ENCODE measurements at places on chromosomes 6 and 20.

DNA sequence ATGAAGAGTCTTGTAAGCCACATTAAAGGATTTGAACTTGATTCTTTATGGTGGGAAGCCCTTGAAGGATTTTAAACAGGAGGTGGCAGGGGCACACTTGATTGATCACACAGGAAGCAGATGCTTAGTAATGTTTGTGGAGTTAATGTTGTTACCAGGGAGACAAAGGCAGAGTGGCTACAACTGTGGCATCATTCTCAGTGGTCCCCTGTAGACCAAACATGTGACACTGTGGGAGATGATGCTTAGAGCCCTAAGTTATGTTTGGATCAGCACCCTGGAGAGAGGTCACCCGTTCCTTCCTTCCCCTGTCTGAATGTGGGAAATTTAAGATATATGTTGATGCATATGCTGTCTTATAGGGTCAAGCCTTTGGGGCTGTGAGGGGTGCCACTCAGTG, 53.2 kb downstream of the EIF2S2 start:
- no peak for DNase-seq

GRCh38 chr6:139386404-139386803, 12.0 kb upstream of the CITED2 start:
- no peak for DNase-seq

- DNase-seq: no peak
Measured at GRCh38 chr6:35445691-35446090, 6.4 kb upstream of the FANCE start.

DNA sequence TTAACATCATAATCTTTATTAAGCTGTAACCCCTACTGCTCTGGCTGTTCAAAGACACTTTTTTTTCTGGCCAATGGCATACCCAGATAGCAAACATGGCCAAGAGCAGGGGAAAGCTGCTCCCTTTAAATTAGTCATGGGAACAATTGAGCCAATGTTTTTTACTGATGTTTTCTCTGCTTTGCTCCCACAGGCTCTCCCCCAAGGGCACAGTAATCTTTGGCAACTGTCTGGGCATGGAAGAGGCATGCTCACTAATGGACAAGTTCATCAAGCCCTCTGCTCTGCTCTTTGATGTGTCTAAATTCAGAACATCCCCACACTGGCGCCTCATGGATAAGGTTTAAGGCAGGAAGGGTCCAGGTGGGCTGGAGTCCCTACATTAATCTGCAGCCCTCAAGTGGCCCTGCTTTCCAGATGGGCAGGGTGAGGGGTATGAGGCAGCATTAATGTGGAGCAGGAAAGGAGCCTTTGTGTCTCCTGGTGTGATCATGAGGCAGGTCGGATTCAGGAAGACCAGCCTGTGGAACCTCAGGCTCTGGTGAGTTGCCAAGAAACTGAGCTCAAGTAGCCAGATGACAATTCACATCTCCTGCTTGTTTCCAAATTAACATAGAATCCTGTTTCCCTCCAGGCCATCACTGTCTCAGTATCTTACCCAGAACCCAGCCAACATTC, 227.0 kb upstream of the CST7 start:
- no peak for DNase-seq

DNA sequence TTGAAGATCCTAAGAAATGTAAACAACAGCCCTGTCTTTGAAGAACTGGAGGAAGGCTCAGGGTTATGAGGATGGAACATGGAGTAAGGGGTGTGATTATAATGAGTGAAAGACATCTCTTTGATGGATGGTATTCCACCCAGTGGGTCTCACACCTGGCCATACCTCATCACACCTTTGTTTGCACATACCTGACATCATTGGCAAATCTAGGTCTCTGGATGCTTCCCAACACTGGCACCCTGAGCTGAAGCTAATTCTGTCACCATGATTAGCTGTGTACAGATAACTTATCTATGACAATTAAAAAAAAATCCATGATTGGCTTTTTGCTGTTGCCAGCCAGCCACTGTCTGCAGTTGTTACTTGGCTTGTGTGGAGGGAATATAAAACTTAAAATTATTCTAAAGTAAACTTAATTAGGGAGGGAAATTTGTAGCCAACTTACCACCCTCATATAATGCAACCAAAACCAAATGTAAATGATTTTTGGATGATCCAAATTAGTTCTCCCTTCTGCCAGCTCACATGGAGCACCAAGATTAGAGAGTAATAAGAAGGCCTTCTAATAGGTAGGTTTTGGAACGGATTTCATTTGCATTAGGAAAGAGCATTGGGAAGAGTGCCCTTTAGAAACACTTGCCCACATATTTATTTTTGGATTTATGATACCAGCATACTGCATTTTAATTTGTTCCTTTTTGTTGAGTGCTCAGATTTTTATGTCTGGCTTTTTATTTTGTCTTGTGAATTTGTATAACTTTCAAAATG, 249.5 kb downstream of the SOX4 start:
- DNase-seq: no peak

DNA sequence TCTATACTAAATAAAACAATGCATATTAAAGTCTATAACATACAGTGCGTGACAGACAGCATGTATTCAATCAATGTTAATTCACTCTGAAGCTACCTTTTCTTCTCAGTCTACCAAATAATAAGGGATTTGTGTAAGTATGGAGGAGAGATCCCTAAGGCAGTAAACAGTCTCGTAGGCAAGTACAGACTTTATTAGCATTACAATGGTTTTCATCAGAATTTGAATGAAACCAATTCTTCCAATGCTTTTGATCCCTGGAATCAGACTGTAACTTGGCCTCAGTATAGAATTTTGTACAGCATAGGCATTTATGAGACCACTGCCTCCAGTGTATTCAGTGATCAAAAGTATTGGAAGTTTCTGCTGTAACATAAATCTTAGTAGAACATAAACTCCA, 19.5 kb downstream of the LYRM4 start:
- DNase-seq: no peak

DNA sequence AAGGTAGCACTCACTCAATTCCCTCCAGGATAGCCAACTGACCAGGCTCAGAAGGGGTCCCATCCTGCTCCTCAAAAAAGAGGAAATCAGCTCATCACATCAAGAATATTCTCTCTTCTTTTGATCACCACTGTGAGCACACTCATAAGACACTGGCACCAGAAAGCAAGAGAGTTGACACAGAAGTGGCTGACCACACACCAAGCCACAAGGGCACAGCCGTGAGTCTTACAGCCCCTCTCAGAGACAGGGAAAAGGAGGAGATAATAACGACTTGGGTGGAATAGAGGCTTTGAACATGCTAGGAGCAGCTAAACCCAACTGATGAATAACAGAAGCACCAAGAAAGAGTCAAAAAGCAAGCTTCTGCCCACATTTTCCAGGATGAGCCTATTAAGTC, 249.1 kb upstream of the PREP start:
- no peak for DNase-seq

- DNase-seq: peak; percentile 55
Measured at GRCh38 chr6:291697-292505, at the start of gene DUSP22. DUSP22 (plus strand) TSS chr6:292487; CDS start chr6:292540, 53 bp downstream.

- no peak for DNase-seq
Measured at GRCh38 chr6:15621203-15622044, 41.4 kb downstream of the DTNBP1 start.

- DNase-seq: no peak
Measured at GRCh38 chr6:125519367-125519766, 217.6 kb upstream of the HDDC2 start.

- no peak for DNase-seq
Measured at GRCh38 chr6:3022765-3023662, 23.3 kb downstream of the NQO2 start.

GRCh38 chr20:62281161-62281933, 21.4 kb upstream of the ADRM1 start:
- no peak for DNase-seq

GRCh38 chr20:31595654-31596411, 9.3 kb upstream of the ID1 start:
- DNase-seq: no peak

- DNase-seq: no peak
Measured at GRCh38 chr6:156167625-156168071, 609.5 kb upstream of the ARID1B start.

DNA sequence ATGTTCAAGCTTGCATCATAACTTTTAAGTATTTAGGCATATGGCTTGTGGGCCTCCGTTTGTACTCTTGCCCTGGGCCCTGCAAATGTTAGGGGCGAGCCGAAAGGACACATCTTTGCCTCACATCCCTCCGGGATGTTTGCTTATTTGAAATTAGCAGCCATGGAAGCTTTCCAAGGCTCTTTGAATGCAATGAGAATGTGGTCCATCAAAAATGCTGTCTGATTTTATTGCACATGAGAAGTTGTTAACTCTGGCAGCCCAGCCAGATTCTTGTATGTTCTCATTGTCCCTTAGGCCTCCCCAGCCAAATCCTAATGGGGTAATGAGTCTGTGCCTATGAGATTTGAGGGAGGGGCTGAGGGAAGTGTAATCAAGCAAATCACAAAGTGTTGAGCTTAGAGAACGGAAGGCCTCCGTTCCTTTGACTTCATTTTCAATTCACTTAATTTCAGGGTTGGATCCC, 261.2 kb upstream of the MARCKS start:
- no peak for DNase-seq

- no peak for DNase-seq
Measured at GRCh38 chr20:62938105-62938888, at the start of gene GID8. GID8 (plus strand) TSS chr20:62938147; CDS start chr20:62941503, 3,356 bp downstream.

DNA sequence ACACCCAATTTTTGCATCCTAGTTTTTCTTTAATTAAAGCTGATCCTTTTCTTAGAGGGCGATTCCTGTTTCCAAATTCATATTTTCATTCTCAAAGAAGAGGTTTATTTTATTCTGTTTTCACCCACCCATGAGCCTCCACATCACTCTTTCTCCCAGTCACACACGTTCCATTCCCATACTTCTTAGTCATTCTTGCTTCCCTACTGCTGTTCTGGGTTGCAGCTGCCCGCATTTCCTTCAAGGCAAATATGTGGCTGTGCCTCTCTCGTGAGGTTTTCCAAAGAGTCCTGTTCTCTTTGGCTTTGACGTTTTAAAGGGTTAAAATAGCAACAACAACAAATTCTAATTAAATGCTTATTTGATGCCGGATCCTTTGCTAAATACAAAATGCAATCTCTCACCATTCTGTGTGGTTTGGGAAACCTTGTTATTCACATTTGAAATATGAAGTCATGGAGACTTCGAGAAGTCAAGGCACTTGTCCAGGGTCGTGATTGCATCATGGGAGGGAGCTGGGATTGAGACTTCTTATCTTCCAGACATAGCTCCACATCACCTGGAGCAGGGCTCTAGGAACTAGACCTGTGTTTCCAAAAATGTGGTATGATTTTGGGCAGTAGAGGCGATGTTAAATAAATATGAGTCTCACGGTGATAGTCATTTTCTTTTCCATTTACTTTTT, 126.6 kb downstream of the DOK5 start:
- no peak for DNase-seq

DNA sequence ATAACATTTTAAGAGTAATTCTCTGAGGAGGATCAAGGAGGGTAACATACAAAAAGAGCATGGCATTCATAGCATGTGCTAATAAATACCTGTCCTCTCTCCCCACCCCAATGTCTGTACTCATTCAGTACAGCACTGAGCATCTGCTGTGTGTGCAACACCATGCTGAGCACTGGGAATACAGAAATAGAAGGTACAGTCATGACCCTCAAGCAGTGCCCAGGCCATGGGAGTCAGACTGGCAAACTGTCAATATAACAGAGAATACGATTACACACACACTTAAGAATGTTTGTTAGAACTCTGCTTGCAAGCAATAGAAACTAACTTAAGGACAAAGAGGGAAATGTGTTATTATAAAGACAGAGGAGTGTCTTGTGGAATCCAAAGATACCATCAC, 24.7 kb upstream of the ZFAND3 start:
- DNase-seq: no peak

DNA sequence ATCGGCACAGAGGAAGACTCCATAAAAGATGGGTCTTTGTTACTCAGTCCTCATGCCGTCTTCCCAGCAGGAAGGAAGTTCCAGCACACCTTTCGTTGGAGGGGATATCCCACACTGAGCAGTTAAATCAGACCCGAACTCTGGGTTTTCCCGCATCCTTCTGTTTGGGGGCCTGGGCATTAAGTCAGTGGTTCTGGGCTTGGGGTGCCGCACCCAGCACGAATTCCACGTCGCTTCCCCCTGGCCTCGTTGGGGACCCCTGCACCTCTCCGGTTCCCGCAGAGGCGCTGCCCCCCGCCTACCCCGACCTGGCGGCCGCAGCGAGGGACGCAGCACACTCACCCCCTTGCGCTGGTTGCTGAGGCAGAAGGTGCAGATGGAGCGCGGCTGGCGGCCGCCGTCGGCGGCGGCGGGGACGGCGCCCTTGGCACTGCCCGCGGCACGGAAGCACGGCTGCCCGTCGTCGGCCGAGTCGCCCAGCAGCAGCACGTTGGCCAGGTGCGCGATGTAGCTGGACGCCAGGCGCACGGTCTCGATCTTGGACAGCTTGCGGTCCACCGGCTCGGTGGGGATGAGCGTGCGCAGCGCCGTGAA, 641 bp downstream of the TCF15 start:
- DNase-seq: no peak

- no peak for DNase-seq
Measured at GRCh38 chr20:9532069-9532838, 17.9 kb downstream of the LAMP5 start.

DNA sequence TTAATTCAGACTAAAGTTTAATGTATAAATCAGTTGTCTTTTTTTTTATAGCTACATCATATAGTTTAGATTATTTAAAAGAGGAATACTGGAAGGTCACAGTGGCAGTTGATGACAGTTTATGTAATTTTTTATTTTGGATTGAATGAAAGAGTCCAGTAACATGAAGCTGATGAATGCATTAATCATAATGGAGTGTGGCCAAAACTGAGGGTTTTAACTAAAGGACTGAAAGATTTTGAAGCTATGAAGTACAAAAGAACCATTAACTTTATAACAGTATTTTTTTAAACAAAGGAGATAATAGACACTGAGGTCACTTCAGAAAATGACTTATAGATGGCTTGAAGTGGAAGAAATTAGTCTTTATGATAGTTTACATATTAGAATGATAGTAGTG, 41.3 kb downstream of the TRMT11 start:
- DNase-seq: no peak

DNA sequence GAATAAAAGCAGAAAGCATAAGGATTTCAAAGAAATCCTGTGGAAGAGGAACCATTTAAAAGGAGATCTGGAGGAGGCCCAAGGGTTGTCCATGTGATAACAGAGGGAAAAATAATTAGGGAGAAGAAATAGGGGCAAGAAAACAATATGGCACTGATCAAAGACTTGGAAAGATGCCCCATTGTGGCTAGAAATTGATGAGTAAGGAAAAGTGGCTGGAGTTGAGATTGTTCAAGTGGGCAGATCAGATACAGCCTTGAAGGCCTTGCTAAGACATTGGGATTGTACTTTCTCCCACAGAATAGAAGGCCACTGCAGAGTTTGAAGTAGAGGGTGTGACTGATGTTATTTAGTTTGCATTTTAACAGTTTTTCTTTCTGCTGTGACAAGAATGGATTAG, 213.3 kb downstream of the CBLN4 start:
- no peak for DNase-seq

GRCh38 chr6:137427656-137428290, 66.4 kb downstream of the OLIG3 start:
- DNase-seq: no peak

- no peak for DNase-seq
Measured at GRCh38 chr6:108684771-108685329, 124.1 kb downstream of the FOXO3 start.

GRCh38 chr20:38883081-38883980, 42.9 kb upstream of the FAM83D start:
- DNase-seq: no peak

GRCh38 chr6:126976253-126976797, 142.1 kb upstream of the RSPO3 start:
- no peak for DNase-seq

GRCh38 chr6:53148684-53149083, at the start of gene GCM1:
GCM1 (minus strand) TSS chr6:53148841; CDS start chr6:53145632, 3,209 bp downstream.
- DNase-seq: no peak

All from stimulated activated CD8-positive, alpha-beta memory T cell treated with anti-CD3 and anti-CD28 coated beads, Interleukin-7, amount 100 ng/mL, for 1 hour (primary cell).